ENCODE measurements at places on chromosomes 3 and 15.

- no peak for DNase-seq
Observed at GRCh38 chr3:42681361-42682038, 3.8 kb upstream of the KLHL40 start.

DNA sequence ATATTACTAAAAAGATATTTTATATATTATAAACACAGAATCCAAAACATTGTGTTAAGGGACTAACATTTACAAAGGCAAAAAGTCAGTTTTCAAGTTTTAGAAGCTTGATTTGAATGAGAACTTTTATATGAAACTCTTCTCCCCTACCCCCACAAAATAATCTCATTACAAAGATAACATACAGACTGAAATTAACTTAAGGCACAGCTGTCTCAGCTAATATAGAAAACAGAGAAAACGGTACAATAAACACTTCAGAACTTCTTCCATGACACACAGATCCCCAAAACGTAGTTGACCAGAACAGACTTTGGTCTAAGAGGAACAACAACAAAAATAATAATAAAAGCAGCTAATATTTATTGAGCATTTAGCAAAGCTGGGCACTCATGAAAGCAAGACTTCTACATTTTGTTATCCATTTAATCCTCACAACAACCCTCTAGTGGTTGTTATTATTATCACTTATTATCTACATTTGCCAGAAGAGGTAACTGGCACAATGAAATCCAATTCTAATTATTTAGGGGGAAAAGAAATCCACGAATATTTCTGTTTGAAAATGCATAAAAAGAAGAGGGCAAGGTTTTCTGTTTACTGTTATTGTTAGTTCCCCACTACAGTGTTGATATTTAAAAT is 68.1 kb downstream of the PFN2 start:
- DNase-seq: no peak

DNA sequence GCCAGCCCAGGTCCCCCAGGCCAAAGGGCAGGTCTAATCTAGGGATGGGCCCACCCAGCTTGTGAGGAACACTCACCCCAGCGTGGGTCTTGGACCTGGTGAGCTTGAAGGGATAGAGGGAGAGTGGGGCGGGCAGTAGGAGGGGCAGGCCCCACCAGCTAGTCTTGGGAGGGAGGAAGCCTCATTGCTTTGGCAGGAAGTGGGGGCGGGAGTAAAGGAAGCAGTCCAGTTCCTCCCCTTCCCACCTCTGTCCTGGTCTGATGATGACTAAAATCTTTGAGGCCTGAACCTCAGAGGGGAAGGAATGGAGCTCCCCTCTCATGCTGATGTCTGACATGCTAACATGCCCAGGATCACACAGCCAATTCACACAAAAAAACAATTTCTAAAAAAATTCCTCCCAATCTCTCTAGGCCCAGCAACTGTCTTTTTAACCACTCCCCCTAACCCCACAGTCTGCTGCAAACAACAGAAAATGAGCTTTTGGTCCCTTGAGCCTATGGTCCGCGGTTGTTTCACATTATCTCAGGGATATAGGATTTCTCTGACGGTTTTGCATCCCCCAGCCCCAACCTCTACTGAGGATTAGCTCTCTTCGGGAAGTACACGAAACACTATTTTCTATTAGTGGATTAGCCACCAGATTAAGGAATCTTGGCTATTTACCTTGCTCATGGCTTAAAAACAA is 30.7 kb upstream of the DUSP7 start:
- DNase-seq: peak; percentile 36

DNA sequence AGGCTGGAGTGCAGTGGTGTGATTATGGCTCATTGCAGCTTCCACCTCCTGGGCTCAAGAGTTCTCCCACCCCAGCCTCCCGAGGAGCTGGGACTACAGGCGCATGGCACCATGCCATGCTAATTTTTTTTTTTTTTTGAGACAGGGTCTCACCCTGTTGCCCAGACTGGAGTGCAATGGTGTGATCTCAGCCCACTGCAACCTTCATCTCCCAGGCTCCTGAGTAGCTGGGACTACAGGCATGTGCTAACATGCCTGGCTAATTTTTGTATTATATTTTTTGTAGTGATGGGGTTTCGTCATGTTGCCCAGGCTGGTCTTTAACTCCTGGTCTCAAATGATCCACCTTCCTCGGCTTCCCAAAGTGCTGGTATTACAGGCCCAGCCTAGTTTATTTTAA is 4.0 kb downstream of the TEX9 start:
- DNase-seq: no peak

GRCh38 chr3:49311283-49311682 is 28.6 kb downstream of the USP4 start:
- no peak for DNase-seq

GRCh38 chr15:66619152-66619903 is 53.5 kb upstream of the LCTL start:
- DNase-seq: peak; percentile 71

DNA sequence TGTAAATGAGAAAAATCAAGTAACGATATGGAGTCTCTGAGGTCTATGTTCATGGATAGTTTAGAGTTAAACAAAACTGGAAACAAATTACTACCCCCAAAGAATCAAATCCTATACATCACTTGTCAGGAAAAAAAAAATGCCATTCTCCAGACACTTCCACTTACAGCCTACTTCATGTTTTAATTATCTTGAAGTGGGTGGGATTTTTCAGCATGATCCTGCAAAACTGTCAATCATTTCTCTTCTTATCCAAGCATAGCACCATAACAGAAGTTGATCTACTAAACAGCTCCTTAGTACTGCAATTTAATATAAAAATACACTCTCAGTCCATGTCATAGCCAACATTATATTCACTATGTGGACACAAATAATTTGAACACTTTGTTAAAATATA is 833.9 kb downstream of the TUSC7 start:
- no peak for DNase-seq

- no peak for DNase-seq
Observed at GRCh38 chr3:191019855-191020254, 157.4 kb upstream of the GMNC start.

GRCh38 chr3:87191175-87191574 is 35.9 kb upstream of the CHMP2B start:
- no peak for DNase-seq

All from stimulated activated CD8-positive, alpha-beta memory T cell treated with anti-CD3 and anti-CD28 coated beads, Interleukin-4, amount 100 ng/mL, for 48 hours (primary cell).